Stimulated activated CD4-positive, alpha-beta T cell treated with anti-CD3 and anti-CD28 coated beads, Interleukin-12 subunit alpha, Interleukin-12 subunit beta, amount 100 ng/mL, for 24 hours (primary cell): ENCODE measurements at places on chromosomes 13 and 19.

DNA sequence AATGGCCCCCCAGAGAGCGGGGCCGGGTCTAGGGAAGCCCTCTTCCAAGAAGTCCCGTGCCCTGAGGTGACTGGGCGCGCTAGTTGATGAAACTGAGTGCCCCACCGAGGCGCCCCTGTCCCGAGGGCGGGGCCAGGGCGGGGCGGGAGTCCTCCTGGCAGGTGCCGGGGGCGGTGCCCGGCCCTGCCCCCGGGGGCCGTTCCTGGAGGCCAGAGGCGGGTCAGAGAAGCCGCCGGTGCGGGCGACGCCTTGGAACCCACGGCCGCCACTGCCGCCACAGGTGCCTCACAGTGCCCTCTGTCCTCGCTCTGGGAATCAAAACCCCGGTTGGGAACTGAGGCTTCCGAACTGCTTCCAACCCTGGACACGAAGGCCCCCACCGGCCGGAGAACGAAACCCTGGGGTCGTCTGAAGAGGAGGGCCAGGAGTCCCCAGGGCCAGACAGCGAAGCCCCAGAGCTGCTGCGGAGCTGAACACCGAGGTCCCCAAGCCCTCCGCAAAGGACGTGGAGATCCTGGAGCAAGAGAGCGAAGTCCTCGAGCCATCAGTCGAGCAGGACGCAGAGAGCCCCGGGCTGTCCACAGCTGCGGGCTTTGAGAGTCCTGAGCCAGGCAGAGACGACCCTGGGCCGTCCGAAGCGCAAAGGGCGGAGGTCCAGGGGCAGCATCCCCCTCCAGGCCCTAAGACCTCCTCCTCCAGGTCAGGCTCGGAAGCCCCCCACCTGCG lies at the start of gene MISP3:
TSS of gene MISP3 (plus strand) at position 252 of the 726 bp plus-strand sequence. CDS start 524 bp downstream, outside the sequence.
- DNase-seq: no peak

DNA sequence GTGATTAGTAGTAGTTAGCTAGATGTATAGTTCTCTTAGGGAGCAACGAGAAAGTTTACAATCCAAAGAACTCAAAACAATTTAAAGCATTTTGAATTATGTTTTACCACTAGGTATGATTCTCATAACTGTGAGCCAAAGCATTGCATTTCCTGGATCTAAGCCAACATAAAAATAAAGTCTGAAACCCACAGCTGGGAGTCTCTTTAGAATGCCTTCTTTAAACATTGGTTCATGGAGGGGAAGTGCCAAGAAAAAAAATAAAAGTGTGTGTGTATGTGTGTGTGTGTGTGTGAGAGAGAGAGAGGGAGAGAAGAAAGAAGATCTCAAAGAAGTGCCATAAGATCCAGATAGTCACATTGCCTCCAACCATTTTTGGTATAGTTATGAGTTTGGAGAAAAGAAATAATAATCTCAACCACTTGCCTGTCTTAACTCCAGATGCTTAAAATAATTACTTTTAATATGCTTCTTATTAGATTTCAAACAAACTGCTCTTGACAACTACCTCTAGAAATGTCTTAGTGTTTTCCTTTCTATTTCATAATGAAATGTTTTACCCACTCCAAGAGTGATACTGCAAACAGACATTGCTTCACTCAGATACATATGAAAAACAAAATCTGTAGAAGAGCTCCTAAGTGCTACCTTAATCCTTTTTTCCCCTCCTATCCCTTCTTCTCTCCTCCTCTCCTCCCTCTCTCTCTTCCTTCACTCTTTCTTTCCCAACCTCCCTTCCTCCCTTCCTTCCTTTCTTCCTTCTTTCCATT lies 554.1 kb downstream of the KCTD12 start:
- DNase-seq: no peak

DNA sequence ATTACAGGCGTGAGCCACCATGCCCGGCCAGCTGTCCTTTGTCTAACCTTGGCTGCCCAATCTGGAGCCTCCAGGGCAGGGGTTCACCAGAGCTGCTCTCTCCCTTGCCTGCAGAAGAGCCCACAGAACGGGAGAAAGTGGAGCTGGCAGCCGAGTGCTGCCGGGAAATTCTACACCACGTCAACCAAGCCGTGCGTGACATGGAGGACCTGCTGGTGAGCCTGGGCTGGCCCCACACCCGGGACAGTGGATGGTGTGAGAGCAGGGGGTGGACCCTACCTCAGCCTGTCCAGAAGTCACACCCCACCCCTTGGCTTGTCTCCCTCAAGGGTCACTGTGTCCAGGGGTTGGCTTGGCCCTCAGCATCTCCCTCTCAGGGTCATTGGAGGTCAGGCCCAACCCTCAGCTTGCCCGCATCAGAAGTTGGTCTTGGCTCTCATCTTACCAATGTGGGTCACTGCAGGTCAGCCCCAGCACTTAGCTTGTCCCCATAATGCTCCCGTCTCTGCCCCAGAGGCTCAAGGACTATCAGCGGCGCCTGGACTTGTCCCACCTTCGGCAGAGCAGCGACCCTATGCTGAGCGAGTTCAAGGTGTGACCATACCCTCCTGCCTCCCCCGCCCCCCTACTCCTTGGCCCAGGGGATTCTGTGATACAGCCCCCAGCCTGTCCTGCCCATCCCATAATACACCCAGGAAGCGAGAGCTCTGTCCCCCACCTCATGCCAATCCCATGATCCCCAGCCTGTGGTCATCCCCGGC lies 20.4 kb downstream of the ARHGEF1 start:
- DNase-seq: no peak

GRCh38 chr13:80361883-80362327 lies 21.0 kb upstream of the SPRY2 start:
- no peak for DNase-seq

GRCh38 chr19:41408256-41408655 lies 10.6 kb downstream of the BCKDHA start:
- DNase-seq: no peak

- DNase-seq: peak; percentile 29
Measured at GRCh38 chr13:99859178-99860177, 112.1 kb downstream of the ZIC5 start.

- DNase-seq: no peak
Measured at GRCh38 chr19:49271080-49271753, 53.8 kb downstream of the SLC6A16 start.

- DNase-seq: no peak
Measured at GRCh38 chr19:46351241-46352041, 4.6 kb downstream of the PPP5C start.

- no peak for DNase-seq
Measured at GRCh38 chr13:98813993-98814392, 61.5 kb upstream of the SLC15A1 start.

- DNase-seq: no peak
Measured at GRCh38 chr13:44132710-44133109, 240.9 kb upstream of the SERP2 start.

DNA sequence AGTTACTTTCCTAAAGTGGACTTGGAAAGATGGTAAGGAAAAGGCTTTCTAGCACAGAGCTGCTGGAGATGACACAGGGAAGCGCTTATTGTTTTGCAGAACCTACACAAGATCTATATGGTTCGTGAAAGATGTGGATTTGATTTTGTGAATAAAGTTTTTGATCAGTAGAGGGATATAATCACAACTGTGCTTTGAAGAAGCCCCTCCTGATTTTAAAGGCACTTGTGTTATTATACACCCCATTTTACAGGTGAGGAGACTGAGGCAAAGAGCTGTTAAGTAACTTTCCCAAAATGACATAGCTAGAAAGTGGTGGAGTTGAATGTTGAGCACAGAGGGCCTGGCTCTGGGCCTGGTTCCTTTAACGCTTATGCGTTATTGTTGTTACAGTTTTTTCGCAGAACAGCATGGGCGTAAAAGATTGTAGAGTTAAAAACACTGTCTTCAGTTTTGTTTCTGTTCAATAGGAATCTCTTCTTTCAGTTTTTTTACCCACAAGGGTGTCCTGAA lies 1.4 kb downstream of the TDRD3 start:
- no peak for DNase-seq

GRCh38 chr13:24064371-24064770 lies 96.1 kb upstream of the SPATA13 start:
- DNase-seq: no peak

DNA sequence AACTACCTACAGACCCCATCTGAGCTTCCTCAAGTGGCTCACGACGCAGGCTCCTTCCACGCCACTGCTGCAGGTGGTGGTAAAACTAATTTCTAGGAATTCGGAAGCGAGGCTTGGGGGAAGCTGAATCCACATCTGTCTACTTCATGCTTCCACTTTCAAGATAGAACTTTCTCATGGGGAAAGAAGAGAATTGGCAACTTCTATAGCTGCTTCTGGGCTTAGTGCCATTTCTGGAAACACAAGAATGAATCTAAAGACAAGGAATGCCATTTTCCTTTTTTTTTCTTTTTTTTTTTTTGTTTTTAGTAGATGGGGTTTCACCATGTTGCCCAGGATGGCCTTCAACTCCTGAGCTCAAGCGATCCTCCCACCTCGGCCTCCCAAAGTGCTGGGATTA lies 2.8 kb upstream of the NLRP12 start:
- DNase-seq: no peak

DNA sequence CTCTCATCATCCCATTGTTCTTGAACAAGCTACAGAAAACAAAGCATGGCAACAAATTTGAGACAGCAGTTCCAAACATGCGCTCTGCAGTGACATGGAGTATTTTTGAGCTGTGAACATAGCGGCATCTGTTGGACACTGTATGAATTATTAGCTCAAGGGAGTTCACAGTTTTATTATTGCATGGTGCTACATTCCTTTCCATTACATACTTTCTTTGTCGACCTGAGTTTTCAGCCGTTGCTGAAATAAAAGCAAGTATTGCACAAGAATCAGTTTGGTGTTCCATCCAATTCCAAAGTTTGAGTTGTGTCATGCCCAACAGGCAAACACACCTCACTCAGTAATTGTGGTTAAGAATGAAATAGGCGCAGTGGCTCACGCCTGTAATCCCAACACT lies 30.1 kb upstream of the METTL21C start:
- DNase-seq: no peak

DNA sequence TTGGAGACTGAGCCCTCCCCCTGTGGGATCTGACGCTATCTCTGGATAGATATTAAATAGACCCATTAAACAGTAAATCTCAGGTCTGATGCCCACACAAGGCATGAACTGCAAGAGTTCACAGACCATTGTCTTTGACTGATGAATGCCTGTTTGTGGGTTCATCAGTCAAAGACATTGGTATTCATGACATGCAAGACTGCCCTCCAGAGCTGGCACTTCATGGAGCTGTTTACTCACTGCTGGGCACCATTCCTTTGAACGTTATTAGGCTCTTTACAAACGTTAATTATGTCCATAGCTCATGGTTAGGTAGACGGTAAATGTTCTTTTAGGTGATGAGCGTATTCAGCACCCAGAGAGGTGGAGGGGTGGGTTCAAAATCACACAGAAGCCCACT lies 111.8 kb upstream of the PABPC3 start:
- no peak for DNase-seq

DNA sequence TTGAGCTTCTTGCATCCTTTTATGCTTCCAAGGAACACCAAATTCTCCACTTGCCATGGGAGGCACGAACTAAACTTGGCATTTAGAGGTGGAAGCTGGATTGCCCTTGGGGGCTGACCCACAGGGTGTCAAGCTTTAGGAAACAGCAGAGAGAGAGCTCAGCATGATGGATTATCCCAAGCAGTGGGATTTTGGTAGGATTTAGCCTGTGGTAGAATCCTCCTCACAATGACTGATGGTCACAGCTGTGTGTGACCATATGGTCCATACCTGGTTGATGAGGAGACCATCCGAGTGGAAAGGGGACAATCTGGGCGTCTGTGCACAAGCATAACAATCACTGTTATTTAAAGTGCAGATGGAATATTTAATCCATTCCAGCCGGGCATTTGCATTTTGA lies 40.1 kb upstream of the PSG9 start:
- DNase-seq: no peak

GRCh38 chr19:6433165-6433564 lies 398 bp downstream of the SLC25A41 start:
- no peak for DNase-seq

DNA sequence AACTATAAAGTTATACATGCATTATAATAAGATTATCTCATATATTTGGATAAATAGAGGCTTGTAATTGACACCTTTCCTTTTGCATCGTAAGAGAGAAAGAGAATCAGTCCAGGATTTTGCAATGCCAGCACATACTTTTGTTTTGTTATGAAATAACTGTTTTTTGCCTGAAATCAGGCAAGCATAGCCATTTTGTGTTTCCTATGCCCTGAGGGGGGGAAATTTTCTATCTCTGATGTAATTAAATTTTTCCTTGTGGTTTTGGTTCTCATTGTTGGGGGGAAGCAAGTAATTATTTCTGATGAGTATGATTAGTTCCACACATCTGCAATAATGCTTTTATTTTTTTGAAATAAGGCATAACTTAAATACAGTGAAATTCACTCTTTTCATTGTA lies 229.4 kb downstream of the NDFIP2 start:
- DNase-seq: no peak

- no peak for DNase-seq
Measured at GRCh38 chr13:66556306-66556705, 673.8 kb downstream of the PCDH9 start.

DNA sequence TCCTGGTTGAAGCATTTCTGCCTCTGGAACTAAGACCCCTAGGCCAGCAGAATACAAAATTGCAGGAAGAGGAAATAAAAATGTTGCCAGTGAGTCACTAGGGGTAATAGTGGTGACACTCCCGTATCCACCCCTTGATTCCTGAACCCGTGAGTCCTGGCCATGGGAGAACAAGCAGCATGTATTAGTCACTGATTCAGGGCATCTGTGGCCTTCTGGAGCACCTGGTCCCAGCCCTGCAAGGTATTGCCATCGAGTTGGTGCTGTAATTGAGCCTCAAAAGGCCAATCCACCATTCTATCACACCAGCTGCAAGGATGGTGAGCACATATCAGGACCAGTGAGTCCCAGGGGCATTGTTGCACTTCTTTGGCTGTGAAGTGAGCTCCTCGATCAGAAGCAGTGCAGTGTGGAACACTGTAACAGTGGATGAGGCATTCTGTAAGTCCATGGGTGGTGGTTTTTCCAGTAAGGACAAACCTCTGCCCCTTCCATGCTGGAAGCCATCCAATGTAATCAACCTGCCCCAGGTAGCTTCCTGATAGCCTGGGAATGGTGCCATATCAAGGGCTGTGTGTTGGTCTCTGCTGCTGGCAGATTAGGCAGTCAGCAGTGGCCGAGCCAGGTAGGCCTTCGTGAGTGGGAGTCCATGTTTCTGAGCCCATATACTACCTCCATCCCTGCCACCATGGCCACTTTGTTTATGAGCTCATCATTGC lies 39.6 kb downstream of the C1QTNF9 start:
- no peak for DNase-seq

DNA sequence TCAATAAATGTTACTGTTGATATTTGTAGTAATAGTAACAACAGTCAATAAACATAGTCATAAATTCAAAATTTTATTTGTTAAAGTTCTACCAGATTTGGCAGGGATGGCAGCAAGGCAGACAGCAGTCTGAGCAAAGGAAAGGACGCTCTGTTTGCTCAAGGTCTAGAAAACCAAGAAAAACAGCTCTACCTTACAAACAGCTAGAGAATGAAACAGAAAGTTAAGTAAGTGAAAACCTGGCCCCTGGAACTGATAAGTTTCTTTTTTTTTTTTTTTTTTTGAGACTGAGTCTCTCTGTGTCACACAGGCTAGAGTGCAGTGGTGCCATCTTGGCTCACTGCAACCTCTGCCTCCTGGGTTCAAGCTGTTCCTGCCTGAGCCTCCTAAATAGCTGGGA lies 27.9 kb downstream of the ENOX1 start:
- no peak for DNase-seq
